ENCODE measurements at places on chromosomes 6 and 20. TPM values are rescaled to one million over a fixed set of nuclear protein-coding genes. Genes with fewer than 3 reads are reported as not detected.

MEI4 gene
- total RNA-seq = 1.5 TPM

PPP1R14C gene
- 0.38 TPM for total RNA-seq

SAMD3 gene
- total RNA-seq = 0.38 TPM

SLC2A10 gene
- total RNA-seq = 23.8 TPM

IBTK gene
- total RNA-seq = 31.8 TPM

RSPO3 gene
- total RNA-seq = 30.1 TPM

PCK1 gene
- total RNA-seq = not detected

CDK19 gene
- total RNA-seq = 38.9 TPM

KIF25 gene
- 1.6 TPM for total RNA-seq

F13A1 gene
- 0.25 TPM for total RNA-seq

PLN gene
- 0.20 TPM for total RNA-seq

LY6G6C gene
- 1.4 TPM for total RNA-seq

DNA sequence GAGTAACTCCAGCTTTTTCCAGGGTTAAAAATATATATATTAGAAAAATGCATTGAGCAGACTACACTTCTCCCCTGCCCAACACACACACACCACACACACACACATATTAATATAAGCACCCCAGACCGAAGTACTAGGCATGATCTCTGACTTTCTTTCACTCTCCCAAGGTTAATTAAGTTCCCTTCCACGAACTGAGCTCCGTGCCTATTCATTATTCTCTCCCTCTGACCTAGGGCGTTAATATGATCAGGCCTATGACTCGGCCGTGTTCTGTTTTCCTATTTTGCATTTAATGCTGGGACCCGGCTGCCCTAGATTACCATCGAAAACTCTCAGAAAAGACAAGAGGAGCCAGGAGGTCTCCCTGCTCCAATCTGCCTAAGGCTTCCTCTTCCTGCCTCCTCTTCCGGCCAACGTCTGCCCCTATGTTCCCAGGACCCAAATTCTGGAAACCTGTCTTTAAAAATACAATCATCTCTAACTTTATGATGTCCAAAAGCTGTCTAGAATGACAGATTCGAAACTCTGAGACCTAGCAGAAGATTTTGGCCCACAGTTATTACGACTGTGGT, 6.1 kb upstream of the POU3F2 start:
- no peaks in the 10 kb centered on the region for H3K36me3 ChIP-seq
- no peak overlapping the region for H3K27ac ChIP-seq
- peaks cover 36% of the 10 kb centered on the region for H3K4me1 ChIP-seq

DNA sequence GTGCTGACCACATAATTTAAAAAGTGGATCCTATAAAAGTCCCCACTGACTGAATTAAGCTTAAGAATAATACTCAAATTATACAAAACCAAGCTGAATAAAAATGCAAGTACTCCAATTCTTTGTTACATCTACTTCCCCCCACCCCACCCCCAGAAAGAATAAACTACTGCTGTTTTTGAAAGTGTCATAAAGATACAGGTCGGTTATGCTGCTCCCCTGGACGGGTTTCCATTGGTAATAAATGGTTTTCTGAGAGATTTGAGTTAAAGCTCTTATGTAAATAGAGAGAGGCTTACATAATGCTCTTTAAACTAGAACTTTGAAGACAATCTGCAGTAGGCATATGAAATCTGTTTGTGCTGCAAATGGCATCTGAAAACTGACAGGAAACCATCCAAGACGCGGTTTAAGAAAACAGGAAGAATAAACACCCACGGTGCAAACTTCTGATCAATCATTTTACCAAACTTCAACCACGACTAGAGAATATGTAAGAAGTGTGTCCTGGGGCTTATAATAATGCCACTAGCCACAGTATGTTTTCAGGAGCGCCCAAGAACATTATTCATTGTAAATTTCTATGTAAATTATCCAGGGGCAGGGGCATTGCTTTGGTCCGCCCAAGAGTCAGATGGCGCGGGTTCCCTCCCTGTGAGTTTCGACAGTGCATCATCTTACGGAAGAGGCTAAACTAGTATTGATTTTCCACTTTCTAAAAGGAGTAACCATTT, 10.8 kb upstream of the POU3F2 start:
- peaks cover 97% of the 10 kb centered on the region for H3K27me3 ChIP-seq
- peaks cover 17% of the 10 kb centered on the region for H3K4me1 ChIP-seq
- peak overlapping the region; percentile 36 for H3K4me3 ChIP-seq
- no peak overlapping the region for H3K27ac ChIP-seq
- DNase-seq = no peak

DNA sequence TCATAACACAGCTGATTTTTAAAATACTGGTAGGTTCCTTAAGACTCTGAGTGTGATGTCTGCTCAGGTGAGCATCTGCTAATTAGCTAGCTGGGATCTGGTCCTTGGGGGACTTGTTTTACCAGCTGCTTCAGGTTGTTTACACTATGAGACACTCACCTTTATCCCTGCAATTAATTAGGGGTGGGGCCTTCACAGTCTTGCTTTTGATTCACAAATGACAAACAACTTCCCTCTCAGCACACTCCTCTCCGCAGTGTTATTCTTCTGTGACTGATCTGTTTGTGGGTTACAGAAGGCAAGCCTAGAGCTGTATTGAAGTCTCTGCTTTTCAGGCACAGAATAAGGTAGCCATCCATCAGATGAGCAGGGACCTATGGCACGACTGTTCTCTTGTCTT, 62.0 kb upstream of the CD83 start:
- H3K4me3 ChIP-seq = no peak overlapping the region
- H3K36me3 ChIP-seq = no peaks in the 10 kb centered on the region
- peaks cover 19% of the 10 kb centered on the region for H3K27me3 ChIP-seq
- no peak overlapping the region for H3K27ac ChIP-seq
- no peaks in the 10 kb centered on the region for H3K4me1 ChIP-seq

GRCh38 chr20:3041854-3042409, 1.5 kb upstream of the GNRH2 start:
- H3K4me1 ChIP-seq = peaks cover 20% of the 10 kb centered on the region
- H3K27me3 ChIP-seq = no peaks in the 10 kb centered on the region
- DNase-seq = no peak
- peaks cover 14% of the 10 kb centered on the region for H3K36me3 ChIP-seq
- peak overlapping the region; percentile 90 for H3K27ac ChIP-seq

DNA sequence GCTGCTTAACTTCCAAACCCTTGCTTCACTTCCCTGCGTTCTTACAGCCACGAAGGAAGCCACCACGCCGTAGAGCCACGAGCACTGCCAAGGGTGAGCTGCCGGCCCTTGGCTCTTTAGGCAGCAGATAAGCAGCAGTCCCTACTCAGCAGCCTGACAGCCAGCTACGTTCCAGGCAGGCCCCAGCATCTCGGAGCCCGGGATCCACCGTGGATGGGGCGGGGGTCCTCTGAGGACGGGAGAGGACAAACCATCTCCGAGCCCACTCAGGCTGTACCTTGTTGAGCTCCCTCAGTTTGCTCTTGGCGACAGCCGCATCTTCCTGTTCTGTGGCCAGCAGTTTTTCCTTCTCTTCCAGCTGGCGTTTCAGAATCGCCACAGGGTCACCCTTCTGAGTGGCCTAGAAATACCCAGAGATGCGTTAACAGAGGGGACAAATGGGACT, 40.5 kb downstream of the RRBP1 start:
- H3K4me1 ChIP-seq = peaks cover 7% of the 10 kb centered on the region
- H3K4me3 ChIP-seq = no peak overlapping the region
- H3K27ac ChIP-seq = no peak overlapping the region
- H3K27me3 ChIP-seq = no peaks in the 10 kb centered on the region
- no peak for DNase-seq

- H3K27ac ChIP-seq = no peak overlapping the region
- no peaks in the 10 kb centered on the region for H3K27me3 ChIP-seq
- DNase-seq = no peak
- peaks cover 6% of the 10 kb centered on the region for H3K4me1 ChIP-seq
These were observed 25.7 kb downstream of the TPX2 start for GRCh38 chr20:31764641-31765305.

GRCh38 chr20:44750081-44750805, 4.6 kb downstream of the KCNK15 start:
- H3K4me3 ChIP-seq = no peak overlapping the region
- no peaks in the 10 kb centered on the region for H3K36me3 ChIP-seq
- peaks cover 36% of the 10 kb centered on the region for H3K27me3 ChIP-seq
- peaks cover 2% of the 10 kb centered on the region for H3K4me1 ChIP-seq
- no peak for DNase-seq

DNA sequence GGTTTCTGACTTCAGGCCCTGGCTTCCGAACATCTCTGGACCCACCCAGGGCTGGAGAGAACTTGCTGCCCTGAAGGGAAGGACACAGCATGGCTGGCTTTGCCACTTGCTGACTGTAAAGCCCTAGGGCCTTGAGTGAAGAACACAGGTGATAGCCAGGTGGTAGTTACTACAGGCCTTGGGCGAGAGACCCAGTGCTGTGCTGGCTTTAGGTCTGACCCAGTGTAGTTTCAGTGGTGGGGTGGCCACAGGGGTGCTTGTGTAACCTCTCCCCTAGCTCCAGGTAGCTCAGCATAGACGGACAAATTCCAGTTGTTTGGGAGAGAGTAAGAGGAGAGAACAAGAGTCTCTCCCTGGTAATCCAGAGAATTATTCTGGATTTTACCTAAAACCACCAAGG, 27.1 kb downstream of the NCOA6 start:
- no peaks in the 10 kb centered on the region for H3K27me3 ChIP-seq
- peaks cover 31% of the 10 kb centered on the region for H3K36me3 ChIP-seq
- no peak for DNase-seq
- H3K27ac ChIP-seq = no peak overlapping the region
- H3K4me1 ChIP-seq = no peaks in the 10 kb centered on the region

GRCh38 chr6:30162265-30163089, 869 bp upstream of the TRIM15 start:
- peaks cover 76% of the 10 kb centered on the region for H3K27me3 ChIP-seq
- no peak for DNase-seq
- no peak overlapping the region for H3K4me3 ChIP-seq

DNA sequence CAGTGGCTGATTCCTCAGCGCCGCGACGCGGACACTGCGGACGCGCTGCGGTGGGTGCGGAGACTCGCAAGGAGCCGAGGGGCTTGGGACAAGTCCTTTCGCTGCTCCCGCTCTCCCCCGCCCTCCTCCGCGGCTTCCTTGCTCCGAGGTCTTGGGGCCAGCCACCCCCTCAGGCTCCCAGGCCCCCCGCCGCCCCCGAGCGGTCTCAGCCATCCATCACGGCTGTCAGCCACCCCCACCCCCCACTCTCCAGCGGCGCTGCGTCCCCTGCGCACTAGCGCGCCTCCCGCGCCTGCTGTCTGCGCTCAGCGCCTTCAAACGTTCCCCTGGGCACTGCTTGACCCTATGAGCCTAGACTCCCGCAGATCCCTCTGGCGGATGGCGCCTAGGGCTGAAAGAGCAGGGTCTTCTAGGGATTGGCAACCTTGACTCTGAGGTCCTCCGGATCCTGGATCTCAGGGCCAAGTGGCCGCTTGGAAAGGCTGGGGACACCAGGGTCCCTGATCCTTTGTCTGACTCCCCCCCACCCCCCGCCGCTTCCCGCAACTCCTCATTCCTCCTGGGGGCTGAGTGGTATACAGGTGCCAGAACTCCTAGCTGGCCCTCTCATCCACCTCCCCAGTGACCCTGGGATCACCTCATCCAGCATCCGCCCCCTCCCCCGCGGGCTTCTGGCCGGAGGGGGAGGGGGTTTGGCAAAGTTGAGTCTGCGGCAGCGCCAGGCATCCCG, 1.4 kb downstream of the SLC12A5 start:
- no peak overlapping the region for H3K27ac ChIP-seq
- H3K36me3 ChIP-seq = no peaks in the 10 kb centered on the region
- no peak for DNase-seq
- peaks cover 2% of the 10 kb centered on the region for H3K4me1 ChIP-seq
- H3K4me3 ChIP-seq = no peak overlapping the region

- H3K4me1 ChIP-seq = peaks cover 4% of the 10 kb centered on the region
- H3K36me3 ChIP-seq = no peaks in the 10 kb centered on the region
These were observed 69.2 kb upstream of the DUSP22 start for GRCh38 chr6:223136-223535.

- peaks cover 16% of the 10 kb centered on the region for H3K36me3 ChIP-seq
- no peaks in the 10 kb centered on the region for H3K27me3 ChIP-seq
- no peak overlapping the region for H3K27ac ChIP-seq
- H3K4me3 ChIP-seq = no peak overlapping the region
These were observed 59.4 kb upstream of the SLC35B3 start for GRCh38 chr6:8494730-8495129.

DNA sequence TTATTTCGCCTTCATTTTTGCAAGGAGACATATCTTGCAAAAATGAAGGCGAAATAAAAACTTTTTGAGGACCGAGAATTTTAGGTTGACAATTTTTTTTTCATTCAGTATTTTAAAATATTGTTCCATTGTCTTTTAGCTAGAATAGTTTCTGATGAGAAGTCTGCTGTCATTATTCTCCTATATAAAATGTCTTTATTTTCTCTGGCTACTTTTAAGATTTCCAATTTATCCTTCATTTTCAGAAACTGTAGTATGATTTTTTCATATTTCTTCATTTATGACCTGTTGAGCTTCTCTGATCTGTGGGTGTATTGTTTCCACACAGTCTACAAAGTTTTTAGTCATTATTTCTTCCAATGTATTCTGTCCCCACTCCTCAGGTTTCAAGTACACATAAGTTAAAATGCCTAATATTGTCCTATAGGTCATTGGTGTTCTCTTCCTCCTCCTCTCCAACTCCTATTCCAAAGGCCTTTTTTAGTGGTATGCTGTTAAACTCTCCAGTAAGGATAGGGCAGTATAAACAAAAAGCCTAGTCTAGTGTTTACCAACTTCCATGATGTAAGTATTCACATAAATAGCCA, 15.7 kb downstream of the AHI1 start:
- DNase-seq = no peak
- no peaks in the 10 kb centered on the region for H3K4me1 ChIP-seq
- no peaks in the 10 kb centered on the region for H3K27me3 ChIP-seq
- H3K4me3 ChIP-seq = no peak overlapping the region

DNA sequence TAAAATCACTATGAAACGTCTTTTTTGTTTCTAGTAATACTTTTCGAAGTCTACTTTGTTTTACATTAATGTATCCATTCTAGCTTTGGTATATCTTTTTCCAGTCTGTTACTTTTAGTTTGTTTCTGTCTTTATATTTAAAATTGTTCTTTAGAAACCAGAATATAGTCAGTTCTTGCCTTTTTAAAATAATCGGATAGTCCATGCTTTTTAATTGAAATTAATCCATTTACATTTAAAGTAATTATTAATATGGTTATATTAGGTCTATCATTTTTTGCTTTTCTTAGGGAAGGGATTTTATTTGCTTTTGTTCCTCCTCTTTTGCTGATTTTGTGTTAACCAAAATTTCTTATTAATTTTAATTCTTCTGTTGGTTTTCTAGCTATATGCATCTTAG, 23.7 kb downstream of the CDYL start:
- H3K36me3 ChIP-seq = peaks cover 25% of the 10 kb centered on the region
- peaks cover 31% of the 10 kb centered on the region for H3K4me1 ChIP-seq
- no peak overlapping the region for H3K4me3 ChIP-seq
- no peak for DNase-seq

DNA sequence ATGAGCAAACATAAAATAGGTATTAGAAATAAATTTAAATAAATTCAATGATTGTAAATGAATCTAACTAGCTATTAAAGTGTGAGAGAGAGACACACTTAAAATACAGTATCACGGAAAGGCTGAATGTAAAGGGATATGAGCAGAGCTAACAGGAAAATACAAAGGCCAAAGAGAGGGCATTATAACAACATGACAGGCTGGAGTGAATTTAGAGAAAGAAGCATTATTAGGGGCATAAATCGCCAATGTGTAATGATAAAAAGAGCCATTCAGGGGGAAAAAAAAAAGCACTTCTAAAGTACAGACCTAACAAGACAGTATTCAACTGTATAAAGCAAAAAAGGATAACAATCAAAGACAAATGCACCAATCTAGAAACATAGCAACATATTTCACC, 28.1 kb downstream of the DACT2 start:
- DNase-seq = no peak
- peaks cover 13% of the 10 kb centered on the region for H3K4me1 ChIP-seq
- H3K36me3 ChIP-seq = no peaks in the 10 kb centered on the region
- no peak overlapping the region for H3K4me3 ChIP-seq
- peaks cover 10% of the 10 kb centered on the region for H3K27me3 ChIP-seq

Data from mesothelial cell of epicardium (in vitro differentiated cells).